ENCODE measurements at places on chromosomes 4 and X.
A peak's percentile ranks its signal among the peaks of the same experiment; 100 is the strongest.

GRCh38 chr4:133270021-133270570 lies 121.0 kb downstream of the PCDH10 start:
- no peak for DNase-seq

GRCh38 chrX:69203638-69204037 lies 38.4 kb upstream of the PJA1 start:
- no peak for DNase-seq

- no peak for DNase-seq
Observed at GRCh38 chr4:84847978-84848377, 118.5 kb downstream of the WDFY3 start.

- DNase-seq = no peak
Observed at GRCh38 chr4:20859097-20859781, 159.0 kb downstream of the PACRGL start.

DNA sequence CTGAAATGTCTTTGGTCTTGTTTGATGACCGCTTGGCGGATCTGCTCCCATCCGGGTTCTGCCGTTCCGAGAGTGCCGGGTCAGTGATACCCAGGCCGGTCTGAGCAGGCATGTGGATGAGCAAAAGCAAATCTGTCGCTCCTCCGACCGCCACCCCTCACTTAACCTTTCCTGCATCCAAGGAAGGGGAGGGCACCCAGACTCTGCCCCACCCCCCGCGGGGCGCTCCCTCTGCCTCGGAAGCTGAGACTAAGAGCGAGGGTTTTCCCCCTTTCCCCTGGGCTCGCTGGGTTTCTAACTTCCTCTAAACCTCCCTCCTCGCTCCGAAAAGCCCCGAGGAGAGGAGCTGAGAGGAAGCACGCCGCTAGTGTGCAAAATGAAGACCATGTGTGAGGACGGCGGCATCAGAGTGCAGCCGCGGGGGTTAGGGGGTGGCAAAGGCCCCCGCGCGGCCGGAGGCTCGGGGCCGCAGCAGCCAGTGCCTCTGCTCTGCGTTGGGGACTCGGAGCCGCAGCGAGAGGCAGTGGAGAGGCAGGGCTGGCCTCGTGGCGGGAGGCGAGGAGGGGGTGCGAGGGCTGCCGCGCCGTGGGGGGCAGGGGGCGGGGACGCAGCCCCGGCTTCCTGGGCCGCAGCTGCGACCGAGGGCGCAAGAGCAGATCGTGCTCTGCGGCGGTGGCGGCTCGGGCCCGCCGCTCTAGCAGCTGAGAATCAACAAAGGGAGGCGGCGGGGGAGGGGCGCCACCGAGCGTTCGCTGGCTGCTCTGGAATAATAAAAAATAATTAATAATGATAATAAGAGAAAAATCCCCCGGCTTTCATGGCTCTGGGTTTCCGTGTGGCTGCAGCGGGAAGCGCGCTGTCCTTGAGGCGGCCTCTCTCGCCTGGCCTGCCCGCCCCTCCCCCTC lies 55.8 kb upstream of the BCOR start:
- no peak for DNase-seq

- DNase-seq = no peak
Observed at GRCh38 chr4:45925809-45926208, 198.0 kb downstream of the GABRG1 start.

GRCh38 chrX:130566028-130566683 lies 164.4 kb downstream of the RBMX2 start:
- no peak for DNase-seq

GRCh38 chr4:6701371-6701770 lies 7.7 kb downstream of the S100P start:
- no peak for DNase-seq

GRCh38 chr4:159685340-159686092 lies 582.6 kb downstream of the RAPGEF2 start:
- peak; percentile 27 for DNase-seq

DNA sequence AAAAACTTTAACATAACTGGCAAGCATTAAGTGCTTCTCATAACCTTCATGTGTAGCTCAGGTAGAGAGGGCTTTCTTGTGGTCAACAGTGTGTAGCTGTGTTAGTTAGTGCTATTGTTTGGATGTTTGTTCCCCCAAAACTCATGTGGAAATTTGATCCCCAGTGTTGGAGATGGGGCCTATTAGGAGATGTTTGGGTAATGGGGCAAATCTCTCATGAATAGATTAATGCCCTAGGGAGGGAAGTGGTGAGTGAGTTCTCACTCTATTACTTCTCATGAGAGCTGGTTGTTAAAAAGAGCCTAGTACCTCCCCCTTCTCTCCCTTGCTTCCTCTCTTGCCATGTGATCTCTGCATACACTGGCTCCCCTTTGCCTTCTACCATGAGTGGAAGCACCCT lies 16.5 kb upstream of the SLC25A43 start:
- no peak for DNase-seq

GRCh38 chrX:50114113-50114512 lies 86.7 kb downstream of the AKAP4 start:
- DNase-seq = no peak

GRCh38 chrX:9775930-9776329 lies 10.3 kb upstream of the GPR143 start:
- no peak for DNase-seq

- DNase-seq = no peak
Observed at GRCh38 chr4:114497116-114497515, 101.5 kb upstream of the UGT8 start.

GRCh38 chr4:111811661-111812060 lies 333.6 kb upstream of the FAM241A start:
- no peak for DNase-seq

- DNase-seq = no peak
Observed at GRCh38 chr4:156858071-156858470, 113.5 kb downstream of the PDGFC start.

DNA sequence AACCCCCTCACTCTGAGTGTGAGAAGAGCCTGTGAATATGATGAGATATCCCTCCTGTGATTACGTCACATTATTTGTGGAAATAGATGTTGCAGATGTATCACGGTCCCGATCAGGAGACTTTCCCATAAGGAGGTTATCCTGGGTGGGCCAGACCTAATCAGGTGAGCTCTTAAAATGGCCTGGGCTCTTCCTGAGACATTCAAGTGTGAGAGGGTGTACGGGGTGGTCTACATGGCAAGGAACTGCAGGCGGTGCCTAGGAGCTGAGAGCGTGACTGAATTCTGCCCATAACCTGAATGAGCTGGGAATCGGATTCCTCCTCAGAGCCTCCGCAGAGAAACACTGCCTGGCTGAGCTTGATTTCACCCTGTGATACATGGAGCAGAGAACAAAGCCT lies 12.9 kb upstream of the CENPVL1 start:
- DNase-seq = no peak

DNA sequence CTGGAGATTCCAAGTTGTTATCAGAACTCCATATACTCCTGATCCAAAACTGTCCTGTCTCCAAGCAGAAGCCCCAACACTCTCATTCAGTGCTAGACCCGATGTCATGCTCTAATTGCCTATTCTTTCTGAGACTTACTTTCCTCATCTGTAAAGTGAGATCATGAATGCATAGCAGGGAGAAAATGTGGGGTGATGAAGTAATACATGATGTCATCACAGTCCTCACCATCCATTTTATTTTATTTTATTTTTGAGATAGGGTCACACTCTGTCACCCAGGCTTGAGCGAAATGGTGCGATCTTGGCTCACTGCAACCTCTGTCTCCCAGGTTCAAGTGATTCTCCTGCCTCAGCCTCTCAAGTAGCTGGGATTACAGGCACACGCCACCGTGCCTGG lies 1554.0 kb upstream of the ADGRL3 start:
- DNase-seq = no peak

GRCh38 chr4:42398171-42398870 lies 1.0 kb downstream of the SHISA3 start:
- DNase-seq = no peak

DNA sequence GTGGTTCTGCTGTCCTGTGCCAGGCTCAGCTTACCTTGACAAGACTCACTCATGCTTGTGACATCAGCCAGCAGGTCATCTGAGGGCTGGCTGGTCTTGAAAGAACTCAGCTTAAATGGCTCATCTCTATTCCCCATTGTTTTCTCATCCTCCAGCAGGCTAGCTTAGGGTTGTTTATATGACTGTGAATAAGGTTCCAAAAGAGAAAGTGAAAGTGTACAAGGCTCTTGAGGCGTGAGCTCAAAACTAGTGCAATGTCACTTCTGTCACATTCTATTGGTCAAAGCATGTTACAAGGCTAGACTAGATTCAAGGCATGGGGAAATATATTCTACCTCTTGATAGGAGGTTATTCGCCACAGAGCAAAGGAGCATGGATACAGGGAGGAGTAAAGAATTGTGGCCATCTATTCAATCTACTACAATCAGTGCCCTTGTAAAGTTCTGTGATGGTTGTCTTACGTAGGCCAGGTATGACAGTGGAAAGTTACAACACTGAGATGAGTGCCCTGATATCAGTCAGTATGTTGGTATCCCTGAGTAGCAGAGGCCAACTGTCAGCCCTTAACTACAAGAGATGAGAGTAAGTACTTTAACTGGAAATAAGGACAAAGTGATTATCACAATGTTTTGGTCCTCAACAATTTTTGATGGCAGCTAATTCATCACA lies 19.8 kb upstream of the TMLHE start:
- no peak for DNase-seq

GRCh38 chrX:149493567-149494562 lies 11.2 kb downstream of the IDS start:
- no peak for DNase-seq

GRCh38 chr4:160485071-160485687 lies 1382.3 kb downstream of the RAPGEF2 start:
- DNase-seq = no peak

DNA sequence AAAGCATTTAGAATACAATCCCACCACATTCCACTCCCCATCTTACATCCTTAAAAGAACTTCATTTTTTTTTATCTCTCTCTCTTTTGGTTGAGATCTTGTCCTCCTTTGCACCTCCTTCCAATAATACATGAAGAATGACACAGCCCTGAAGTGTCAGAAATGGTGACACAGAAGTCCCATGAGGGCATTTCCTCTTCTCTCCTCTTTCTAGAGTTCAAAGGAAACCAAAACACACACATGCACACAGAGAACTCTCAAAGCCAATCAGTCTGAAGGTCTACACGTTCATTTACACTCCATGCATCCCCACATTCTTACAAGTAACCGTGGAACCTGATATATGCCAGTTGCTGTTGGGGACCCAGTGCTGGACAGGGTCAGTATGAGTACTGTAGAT lies 450.7 kb downstream of the HNRNPD start:
- no peak for DNase-seq

DNA sequence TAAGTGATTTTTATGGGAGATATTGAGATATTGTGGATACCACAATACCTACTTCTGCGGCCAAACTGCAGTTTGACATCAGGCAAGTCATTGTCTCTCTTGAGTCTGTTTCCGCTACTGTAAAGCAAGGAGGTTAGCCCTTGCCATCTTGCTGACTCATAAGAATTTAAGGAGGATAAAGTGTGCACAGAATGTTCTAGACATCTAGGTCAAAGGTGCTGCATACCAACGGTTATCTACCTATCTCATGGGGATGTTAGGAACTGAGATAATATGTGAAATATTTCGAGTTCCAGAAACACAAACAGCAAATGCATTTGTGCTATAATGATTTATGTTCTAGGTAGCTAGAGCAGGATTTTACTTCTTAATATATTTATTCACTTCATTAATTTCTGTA lies 211.5 kb upstream of the NR3C2 start:
- no peak for DNase-seq

DNA sequence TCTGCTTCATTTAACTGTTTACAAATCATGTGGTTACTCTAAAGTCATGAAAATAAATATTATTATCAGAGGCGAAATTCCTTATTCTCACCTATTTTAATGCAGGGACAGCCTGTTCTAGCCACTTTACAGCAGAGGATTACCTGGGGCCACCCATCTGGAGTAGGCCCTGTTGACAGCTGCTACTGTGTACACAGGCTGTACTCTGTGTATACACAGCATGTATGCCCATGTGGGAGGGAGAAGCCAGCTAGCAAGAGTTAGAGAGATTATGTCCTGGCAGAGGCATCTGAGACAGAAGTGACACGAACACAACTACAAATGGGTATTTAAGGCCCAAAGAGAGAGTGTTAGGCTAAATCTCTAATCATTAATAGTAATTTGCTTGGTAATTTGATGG lies 62.1 kb downstream of the GPRIN3 start:
- DNase-seq = peak; percentile 51

- no peak for DNase-seq
Observed at GRCh38 chrX:39564751-39565150, 533.0 kb downstream of the BCOR start.

- DNase-seq = no peak
Observed at GRCh38 chr4:16205298-16206164, 20.7 kb downstream of the TAPT1 start.

- no peak for DNase-seq
Observed at GRCh38 chr4:55343887-55344286, 2.2 kb upstream of the SRD5A3 start.

DNA sequence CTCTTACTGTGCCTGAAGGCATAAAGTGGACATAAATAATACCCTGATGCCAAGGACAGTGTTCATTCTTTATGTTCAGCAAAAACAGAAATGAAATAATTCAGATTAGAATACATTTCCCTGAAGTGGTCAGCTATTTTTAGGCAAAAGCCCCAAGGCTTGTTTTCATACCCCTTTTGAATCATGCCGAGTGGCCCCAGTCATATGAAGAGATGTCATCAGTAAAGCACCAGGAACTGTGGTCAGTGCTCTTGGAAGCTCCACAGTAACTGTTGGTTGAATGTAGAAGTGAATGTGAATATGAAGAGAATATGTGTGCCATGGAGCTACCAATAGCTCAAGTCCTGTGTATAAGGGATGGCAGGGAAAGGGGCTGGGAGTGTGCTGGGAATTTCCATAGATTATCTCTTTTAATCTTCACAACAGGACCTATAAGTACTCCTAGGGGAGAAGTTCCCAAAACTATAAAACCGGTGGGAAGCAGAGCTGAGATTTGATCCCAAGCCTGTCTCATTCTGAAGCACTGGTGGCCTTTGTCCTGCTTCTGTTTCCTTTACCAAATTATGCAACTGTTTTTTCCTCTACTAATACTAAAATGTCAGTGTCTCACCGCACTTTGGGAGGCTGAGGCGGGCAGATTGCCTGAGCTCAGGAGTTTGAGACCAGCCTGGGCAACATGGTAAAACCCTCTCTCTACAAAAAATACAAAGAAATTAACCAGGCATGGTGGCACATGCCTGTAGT lies 52.6 kb downstream of the FNIP2 start:
- DNase-seq = no peak

DNA sequence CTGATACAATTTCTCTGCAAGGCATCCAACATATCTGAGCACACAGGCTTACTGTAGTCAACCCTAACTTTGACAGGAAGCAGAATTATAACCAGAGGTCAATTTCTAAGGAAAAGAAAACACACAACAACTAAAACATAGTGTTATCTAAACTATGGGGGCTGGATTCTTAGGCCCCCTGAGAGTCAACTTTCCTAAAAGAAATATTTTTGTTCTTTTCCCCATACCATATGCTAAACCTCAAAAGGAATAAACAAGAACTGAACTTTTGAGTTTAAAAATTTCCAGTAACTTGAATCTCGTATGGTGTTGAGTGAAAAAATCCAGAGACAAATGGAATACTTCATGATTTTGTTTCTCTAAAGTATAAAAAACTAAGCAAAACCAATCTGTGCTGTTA lies 42.9 kb downstream of the ATXN3L start:
- DNase-seq = no peak

- DNase-seq = no peak
Observed at GRCh38 chrX:95318882-95319281, 1365.8 kb upstream of the DIAPH2 start.
